ENCODE measurements at places on chromosomes 2 and 18. TPM values are rescaled to one million over a fixed set of nuclear protein-coding genes. Genes with fewer than 3 reads are reported as not detected.

DNA sequence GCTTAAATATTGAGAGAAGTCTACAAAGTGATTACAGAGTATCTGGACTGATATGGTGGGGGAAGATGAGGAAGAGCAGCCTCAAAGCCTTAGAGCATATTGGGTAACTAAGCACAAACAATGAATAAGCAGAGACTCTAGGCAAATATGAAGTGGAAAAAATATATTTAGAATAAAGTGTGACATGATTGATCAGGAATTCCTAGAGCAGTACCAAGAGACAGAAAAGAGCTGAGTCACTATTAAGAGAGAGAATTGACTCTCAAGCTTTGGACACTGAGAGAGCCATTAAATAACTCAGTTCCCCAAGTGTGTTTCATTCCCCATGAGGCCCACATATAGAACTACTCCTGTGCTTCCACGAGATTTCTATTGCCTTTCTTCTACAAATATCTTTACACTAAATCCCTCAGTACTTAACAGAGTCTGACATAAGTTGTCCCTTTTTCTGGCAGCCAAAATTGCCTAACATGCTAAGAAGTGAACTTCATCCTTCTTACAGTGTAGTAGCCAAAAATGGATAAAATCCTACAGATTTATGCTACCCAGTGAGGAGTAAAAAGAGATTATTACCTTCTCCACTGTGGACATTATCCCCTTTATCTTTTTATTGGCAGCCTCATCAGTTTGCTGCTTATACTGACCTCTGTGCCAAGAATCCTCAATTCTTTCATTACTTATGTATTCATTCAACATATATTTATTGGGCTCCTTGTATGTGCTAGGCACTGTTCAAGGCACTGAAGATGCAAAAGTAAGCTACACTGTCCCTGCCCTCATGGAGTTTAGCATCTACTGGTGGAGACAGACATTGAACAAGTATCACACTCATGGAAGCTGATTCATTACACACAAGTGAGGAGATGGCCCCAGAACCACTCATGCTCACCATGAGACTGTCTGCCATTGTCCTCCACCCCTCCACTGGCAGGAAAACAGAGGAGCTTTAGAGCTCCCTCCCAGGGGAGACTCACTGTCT, 45.4 kb downstream of the SLC40A1 start:
- DNase-seq = no peak

RNASEH1 gene
- 18.1 TPM for total RNA-seq

DNA sequence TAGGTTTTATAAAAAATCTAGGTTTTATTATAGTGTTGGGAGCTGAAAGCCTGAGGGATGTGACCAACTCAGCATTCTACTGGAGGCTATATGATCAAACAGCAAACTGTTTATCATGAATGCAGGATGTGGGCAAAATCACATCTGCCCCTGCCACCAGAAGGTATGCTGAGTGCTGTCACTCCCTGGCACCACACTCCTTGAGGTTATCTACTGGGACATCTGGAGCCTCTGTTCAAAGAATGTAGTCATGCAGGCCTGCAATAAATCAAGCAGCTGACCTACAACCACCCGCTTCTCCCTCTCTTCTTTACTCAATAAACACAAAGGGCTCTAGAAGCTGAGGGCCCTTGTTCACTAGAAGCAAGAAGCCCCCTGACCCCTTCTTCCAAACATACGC, 328.4 kb upstream of the DDX18 start:
- DNase-seq = no peak

DNA sequence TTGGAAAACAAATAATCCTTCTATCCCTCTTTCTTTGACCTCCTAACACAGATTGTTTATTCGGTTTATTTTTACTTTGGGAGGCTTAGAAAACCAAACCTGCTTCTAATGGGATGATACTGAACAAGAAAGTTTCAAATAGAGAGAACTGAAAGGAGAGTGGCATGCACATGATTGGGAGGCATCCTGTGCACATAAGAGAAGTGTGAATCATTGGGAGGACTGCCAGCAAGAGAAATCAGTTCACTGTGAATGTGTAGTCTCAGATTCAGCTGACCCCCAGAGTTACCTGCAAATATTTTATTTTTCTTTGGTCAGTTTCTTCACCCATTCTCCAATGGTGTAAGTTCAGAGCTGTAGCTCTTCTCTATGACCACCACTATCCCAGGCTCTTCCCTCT, 1363.2 kb upstream of the ACVR2A start:
- no peak for DNase-seq

DNA sequence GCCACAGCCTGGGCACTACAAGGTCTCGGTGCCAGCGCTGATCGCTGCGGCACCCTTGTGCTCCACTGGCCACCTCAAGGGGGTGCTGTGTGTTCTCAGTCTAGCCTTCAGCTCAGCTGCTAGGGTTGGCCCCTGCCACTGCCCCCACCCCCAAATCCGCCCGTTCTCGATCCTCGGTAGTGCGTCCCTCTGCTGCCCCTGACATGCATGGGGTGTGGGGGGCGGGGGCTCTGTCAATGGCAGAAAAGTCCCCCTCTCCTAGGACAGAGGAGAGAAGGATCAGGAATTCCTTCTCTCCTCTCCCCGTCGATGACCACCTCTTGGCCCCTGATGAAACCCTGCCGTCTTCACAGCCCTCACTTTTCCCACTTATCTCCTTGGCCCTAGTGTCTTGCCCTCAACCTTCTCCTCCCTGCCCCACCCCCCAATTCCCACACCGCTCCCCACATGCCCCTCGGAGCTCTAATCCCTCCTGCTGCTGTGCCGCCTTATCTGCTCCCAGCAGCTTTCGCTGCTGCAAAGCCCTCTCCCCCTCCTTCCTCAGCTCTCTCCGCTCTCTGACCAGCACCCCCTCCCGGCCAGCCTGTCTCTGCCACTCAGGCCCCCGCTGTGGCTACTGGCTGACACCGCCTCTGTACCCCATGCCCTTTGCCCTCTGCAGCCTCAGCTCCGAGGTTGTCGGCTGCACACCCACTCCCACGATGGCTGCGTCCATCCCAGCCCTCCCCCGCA, 4.3 kb upstream of the ASIC4 start:
- no peak for DNase-seq

GRCh38 chr2:236693531-236693930, 123.9 kb downstream of the ACKR3 start:
- no peak for DNase-seq

STEAP3 gene
- total RNA-seq = 1.1 TPM

DNA sequence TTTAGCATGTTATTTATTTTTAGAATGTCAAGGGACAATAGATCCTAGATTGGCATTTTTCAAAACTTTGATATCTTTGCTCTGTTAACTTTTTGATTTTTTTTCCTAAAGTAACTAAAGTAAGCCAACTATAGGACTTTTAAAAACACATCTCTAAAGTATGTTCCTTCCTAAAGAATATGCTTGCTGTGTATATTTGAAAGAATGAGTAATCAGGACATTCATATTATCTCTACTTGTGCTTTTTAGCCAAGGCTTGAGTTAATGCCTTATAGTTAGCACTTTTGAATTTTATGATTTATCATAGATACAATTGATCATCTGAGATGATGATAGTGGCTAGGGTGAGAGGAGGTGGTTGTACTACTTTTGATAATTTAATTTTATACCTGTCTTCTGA, 93.6 kb downstream of the BABAM2 start:
- DNase-seq = no peak
